ENCODE measurements at places on chromosomes 2 and 18.

- no peak for DNase-seq
Measured at GRCh38 chr18:79436556-79437275, 41.0 kb downstream of the NFATC1 start.

- no peak for DNase-seq
Measured at GRCh38 chr2:168490015-168490874, 34.2 kb downstream of the CERS6 start.

DNA sequence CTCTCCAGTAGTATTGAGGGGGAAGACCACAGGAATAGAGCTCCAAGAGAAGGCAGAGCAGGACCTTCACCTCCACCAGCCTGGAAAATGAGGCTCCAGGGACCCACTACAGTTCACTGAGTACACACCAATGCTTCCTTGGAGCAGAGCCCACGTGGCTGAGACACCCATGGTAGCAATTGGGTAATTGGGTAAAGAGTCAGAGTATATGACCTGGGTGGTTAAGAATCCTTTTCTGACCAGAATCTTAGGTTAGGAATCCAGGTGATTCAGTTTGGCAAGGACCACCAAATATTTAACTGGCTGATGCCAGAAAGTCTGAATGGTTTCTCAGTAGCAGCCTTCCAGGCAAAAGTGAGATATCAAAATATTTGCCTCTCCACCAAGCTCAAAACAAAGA, 107.7 kb downstream of the MDH1 start:
- no peak for DNase-seq

GRCh38 chr2:119422360-119423107, 9.1 kb upstream of the TMEM37 start:
- no peak for DNase-seq

GRCh38 chr2:50466685-50467084, 565.2 kb downstream of the NRXN1 start:
- DNase-seq = no peak

DNA sequence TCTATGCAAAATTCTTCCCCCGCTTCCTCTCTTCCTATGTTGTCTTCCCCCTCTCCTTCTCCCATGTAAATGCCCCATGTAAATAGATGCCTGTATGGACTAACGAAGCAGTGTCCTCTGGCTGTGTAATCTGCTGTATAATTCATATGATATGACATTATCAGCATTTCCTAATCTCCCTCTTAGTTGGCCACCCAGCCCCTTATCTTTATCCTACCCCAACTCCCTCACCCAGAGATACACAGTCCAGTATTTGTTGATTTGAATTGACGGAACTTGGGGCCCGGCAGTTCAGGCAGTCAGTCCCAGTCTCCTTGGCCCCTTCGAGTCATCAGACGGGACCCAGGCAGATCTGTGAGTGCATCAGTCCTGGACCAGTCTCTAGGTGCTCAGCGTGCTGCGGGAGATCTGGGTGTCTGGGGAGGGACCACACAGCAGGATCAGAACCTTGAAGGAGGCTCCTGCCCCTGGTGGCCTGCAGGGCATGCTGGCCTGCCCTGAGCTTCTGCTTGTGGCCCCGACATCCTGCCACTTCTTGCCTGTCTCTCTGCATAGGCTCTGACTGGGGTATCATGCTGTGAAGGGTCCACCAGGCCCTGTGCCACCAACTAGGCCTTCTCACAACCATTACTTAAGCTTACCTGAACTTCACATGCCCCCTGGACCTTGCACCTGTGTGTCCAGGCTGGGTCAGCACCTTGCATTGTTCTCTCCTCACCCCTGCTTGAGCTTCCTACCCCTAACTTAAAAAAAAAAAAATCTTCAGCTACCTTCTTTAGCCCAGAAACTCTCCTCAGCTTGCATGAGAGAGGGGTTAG, 88.1 kb upstream of the ATL2 start:
- DNase-seq = no peak

DNA sequence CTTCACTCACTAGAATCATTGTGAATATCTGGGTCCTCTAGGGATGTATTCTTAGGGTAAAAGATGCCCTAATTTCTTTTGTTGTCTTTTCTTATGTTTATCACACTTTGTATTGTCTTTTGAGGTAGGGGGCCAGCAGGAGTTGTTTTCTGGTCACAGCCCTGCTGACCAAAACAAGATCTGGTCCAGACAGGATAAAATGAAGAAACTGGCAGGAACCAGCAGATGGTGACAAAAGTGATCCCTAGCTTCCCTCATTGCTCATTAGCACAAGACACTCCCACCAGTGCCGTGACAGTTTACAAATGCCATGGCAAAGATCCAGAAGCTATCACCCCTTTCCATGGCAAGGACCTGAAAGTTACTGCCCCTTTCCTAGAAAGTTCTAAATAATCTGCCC, 81.7 kb upstream of the CCDC85A start:
- no peak for DNase-seq
